Stimulated activated CD4-positive, alpha-beta T cell treated with anti-CD3 and anti-CD28 coated beads, Interleukin-2, amount 100 ng/mL, for 24 hours (primary cell): ENCODE measurements at places on chromosomes 5 and 9.
A peak's percentile ranks its signal among the peaks of the same experiment; 100 is the strongest.

DNA sequence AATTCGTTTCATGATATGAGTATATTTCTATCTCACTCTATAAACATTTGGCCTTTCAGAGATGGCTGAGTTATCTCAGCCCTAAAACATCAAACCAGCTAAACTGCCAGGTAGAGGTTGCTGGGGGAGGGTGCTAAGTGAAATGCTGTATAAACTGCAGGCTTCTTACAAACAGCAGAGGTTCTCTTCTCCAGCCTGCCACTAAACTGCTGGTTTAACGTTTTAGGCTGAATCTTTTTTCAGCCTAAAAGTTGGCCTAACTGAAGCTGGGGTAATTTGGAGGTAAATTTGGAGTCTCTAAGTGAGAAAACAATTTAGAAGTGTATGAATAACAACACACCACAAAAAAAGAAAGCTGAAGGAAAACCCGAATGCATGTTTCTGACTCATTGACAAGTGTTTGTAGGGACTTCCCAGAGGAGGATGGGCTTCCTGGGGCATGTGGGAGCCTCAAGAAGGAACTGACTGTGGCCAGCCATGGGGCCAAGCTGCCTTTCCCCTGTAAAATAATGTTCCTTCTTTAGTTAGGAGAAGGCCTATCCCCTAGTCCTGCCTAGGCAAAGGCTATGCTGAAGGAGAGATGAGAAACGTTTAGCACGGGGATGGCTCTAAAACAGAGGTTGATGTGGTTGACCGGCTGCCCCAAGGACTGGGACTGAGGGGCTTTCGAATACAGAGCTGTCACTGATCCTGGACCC is 44.3 kb downstream of the SLC28A3 start:
- DNase-seq = peak; percentile 58

DNA sequence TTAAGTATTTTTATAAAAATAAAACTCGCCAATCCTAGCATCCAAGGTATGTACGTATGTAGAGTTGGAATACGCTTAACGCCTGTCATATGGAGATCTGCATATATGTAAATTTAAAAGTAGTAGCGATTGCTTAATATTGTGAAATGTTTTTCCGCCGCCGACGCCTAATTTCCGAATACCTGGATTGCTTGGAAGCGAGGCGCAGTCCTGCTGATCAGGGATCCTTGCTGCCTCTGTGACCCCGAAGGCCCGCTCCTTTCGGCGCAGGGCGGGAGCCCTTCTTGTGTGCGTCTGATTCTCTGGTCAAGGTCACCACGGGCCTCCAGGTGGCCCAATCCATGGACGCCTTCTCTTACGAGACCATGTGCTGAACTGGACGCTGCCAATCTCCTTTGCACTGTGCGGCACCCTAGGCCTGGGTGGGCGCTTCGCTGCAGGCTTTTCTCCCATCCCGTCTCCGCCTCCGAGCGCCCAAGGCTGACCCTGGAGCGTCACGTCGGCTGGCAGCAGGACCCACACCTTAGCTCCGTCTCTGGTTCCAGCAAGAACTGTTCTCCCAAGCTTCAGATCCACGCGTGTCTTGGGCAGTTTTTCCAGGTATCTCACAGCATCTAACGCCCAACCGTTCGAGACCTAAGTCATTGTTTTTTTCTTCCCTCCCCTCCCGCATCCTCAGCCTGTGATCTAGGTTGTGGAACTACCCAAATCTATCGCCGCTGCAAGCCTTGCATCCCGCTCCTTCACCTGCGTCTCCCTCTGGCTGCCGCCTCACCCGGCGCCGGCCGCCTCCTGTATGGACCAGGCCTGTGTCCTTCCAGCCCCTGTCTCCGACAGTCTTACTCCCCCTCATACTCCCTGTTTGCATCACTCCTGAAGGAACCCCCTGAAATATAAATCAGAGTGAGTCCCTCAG is 3.6 kb upstream of the TRIM41 start:
- DNase-seq = no peak

DNA sequence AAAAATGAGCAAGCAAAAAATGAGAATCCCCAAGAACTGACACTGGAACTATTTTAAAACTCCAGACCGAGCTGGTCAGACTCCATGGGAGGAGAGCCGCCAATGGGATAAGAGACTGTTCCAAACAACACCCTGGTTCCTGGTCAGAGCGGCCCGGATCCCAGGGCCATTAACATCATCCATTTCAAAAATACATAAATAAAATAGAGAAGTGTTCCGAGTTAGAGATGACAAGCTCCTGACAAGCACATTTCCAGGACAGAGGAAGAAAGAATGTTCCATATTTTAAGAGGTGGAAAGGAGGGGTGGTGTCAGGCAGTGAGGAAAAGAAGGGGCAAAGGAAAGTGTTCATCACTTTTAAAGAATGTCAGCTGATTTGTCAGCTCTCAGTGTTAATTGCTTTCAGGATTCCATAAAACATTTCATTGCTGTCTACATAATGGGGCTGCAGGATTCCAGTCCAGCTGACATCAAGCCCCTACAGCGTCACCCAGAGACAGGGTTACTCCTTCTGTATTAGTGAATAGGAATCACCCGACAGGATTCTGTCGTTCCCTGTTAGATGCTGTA is 202.5 kb upstream of the TRIM32 start:
- DNase-seq = no peak

DNA sequence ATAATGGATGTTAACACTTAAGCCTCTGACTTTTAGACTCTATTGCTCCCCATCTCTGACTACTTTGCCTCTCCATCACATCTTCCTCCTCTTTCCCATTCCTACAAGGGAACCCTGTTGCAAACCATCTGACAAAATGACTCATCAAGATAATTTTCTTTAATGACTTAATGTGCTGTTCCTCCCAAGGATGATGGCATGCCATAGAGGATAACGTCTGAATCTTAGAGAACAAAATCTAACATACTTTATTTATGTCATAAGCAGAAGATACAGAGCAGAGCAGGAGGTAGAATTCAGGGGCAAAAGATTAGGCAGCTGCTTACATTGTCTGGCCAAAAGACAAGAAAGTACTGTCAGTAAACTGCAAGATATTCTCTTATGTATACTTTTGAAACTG is 76.8 kb downstream of the FGF10 start:
- no peak for DNase-seq

DNA sequence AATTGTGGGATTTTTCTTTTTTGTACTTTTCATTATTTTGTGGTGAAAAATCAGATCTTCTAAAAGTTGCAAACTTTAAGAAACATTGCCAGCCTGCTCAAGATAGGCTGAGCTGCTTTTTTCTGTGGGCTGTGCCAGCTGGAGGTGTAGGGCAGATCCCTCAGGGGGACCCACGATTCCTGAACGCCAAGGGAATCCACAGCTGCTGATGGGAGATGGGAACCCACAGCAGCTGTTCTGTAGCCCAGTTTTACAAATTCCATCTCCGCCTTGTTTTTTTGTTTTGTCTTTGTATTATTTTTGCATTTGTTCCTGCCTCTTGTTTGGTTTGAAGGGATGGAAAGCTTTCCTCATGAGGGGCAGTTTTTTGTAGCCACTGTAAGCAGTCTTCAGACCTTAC is 91.0 kb downstream of the WWC1 start:
- no peak for DNase-seq

DNA sequence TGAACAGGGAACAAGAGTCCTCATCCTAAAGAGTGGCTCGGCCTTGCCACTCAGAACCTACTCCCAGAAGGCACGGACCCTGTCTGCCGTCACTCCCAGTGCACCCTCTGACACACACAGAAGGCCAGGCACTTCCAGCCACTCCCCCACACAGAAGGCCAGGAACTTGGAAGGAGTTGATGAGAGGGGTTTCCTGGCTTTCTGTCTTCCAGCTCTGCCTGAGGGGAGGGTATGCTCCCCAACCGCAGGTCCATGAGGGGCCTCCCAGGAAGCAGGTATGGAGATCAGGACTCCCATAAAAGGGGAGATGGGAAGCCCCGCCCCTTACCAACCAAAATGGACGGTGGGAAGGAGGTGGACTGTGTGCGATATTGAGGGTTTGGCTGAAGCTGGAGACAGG is 247.6 kb upstream of the IRX4 start:
- DNase-seq = no peak

- DNase-seq = no peak
Observed at GRCh38 chr5:143006501-143006900, 236.3 kb downstream of the ARHGAP26 start.

DNA sequence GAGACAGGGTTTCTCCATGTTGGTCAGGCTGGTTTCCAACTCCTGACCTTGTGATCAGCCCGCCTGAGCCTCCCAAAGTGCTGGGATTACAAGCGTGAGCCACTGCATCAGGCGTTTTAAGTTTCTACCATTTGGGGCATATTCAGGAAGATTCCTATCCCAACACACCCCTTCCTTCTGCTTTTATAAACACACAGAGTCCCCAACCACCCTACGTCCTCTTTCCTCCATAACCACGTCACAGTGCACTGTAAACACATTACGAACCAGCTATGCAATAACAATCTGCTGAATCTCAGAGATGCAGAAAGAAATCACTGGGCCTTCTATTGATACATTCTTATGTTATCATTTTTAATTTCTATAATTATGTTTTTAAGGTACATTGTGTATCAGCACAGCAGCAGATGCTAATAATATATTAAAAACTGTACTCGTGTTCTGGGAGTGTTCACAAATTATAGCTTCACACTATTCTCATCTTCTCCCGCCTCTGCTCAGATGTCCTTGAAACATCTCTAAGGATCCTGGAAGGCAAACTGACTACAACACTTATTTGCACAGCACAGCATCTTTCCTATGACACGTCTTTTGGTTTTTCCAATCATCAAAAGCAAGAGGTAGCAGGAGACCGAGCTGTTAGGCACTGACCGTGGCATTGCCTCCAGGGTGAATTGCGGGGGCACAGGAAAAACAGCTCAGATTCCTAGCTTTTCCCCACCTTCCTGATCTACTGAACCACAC is 60.2 kb downstream of the KCNIP1 start:
- no peak for DNase-seq

DNA sequence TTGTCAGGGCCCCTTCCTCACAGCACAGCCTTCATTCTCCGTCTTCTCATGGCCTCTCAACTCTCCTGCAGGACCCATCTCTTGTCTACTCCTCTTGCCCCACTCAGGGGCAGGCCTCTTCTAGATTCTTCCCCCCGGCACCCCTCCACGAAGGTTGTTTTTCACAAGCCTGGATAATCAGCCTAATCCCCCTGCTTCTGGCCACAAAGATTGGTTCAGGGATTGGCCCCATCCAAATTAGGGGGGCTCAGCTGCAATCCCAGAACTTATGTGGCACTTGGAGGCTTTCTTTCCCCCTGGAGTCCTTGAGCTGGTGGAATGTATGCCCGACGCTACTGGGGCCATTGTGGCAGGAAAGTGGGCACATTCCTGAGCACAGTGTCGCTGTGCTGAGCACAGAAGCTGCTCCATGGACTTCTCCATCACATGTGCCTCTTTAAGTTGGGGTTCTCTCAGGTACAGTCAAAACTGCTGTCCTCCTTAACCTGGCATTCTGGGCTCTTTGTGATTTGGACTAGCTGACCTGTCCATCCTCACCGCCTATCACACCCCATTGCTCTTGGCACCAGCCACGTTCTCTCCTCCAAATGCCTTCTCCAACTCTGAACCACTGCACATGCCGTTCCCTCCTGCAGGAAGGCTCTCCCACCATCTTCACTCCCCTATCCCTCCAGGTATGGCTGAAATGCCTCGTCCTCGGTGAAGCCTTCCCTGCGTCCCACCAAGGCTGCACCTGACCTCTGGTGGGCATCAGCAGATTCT is 66.8 kb upstream of the RNF130 start:
- no peak for DNase-seq

GRCh38 chr5:37146896-37147295 is 102.3 kb downstream of the CPLANE1 start:
- DNase-seq = no peak

GRCh38 chr5:67338421-67338820 is 141.8 kb upstream of the CD180 start:
- DNase-seq = no peak

GRCh38 chr5:164377746-164378145 is 872.3 kb downstream of the MAT2B start:
- no peak for DNase-seq

GRCh38 chr5:14469551-14470377 is 111.8 kb upstream of the OTULINL start:
- no peak for DNase-seq

DNA sequence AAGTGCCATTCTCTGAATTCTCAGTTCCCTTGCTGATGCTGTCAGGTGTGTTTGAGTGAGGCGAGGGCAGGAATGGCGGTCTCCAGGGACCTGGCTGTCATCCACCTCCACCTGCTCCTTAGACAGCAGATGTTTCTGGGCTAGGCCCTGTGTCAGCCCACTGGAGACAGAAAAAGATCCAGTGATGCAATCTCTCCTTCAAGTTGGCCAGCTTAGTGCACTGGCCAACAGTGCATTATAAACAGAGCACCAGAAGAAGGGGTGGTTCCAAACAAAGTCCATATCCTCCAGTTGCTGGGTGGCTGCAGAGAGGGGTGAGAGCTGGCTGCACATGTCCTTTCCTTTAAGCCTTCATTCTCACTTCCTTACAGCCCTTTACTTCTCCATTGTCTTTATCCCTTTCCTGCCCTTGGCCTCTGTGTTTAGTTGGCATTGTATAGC is 26.5 kb downstream of the NANS start:
- no peak for DNase-seq

DNA sequence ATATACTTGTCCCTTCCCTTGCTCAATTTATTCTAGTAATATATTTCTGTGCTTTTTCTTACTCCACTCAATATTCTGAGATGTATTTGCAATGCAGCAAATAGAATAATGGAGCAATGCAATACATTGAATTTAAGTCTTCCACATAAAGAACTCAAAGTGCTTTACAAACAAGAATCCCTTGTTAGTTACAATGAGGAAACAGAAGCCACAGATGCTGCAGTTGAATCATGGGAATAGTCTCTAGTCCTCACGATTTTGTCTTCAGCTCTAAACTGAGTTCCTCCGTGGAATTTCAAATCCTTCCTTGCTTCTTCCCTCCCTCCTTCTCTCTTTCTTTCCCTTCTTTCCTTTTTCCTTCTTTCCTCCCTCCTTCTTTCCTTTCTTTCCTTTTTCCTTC is 12.5 kb upstream of the TAS2R1 start:
- DNase-seq = no peak

GRCh38 chr5:60487476-60487875 is 212.5 kb downstream of the DEPDC1B start:
- no peak for DNase-seq

DNA sequence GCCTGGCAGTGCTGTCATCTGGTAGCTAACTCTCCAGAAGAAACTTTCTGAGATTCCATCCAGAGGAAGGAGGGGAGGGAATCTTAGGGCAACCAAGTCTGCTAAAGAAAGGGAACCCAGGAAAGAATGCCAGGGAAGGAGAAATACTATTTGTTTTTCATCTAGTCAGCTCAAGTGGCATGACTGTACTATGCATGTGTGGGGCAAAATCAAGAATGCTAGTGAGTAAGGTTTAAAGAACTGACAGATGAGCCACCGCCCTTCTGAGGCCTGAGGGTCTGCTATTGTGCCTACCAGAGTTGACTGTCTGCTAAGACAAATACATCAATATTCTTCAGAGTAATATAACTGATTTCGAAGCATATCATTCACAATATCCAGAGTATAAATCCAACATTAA is 204.2 kb downstream of the SLC12A2 start:
- no peak for DNase-seq
